HCT116 (cell line): ENCODE measurements at places on chromosomes 6 and 20. TPM values are rescaled to one million over a fixed set of nuclear protein-coding genes. Genes with fewer than 3 reads are reported as not detected.

- H3K4me1 ChIP-seq, result no peaks in the 10 kb centered on the region
- no peak overlapping the region for H3K27ac ChIP-seq
- H3K4me3 ChIP-seq, result no peak overlapping the region
- DNase-seq, result peak; percentile 8
Observed at GRCh38 chr20:43187476-43188233, 2.1 kb downstream of the PTPRT start.

Gene DZANK1
- total RNA-seq, result 1.7 TPM

DNA sequence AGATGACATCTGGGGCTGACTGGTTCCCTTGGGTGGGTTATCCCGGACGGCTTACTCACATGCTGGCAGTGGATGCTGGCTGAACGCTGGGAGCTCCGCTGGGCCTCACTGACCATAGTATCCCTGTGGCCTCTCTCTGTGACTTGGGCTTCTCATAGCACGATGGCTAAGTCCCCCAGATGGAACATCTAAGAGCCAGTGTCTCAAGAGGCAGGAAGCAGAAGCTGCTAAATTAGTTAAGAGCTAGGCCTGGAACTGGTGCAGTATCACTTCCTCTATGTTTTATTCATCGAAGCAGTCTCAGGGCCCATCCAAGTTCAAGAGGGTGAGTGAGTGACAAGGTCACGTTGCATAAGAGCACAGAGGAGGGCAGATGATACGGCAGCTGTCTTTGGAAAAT lies 116.5 kb upstream of the LAMP5 start:
- H3K27me3 ChIP-seq, result no peaks in the 10 kb centered on the region
- no peak overlapping the region for H3K27ac ChIP-seq
- H3K4me3 ChIP-seq, result no peak overlapping the region
- no peaks in the 10 kb centered on the region for H3K4me1 ChIP-seq
- no peaks in the 10 kb centered on the region for H3K36me3 ChIP-seq

- no peak overlapping the region for H3K4me3 ChIP-seq
- no peak for DNase-seq
- no peaks in the 10 kb centered on the region for H3K4me1 ChIP-seq
- H3K27ac ChIP-seq, result no peak overlapping the region
Observed at GRCh38 chr6:167801263-167801662, 25.4 kb upstream of the AFDN start.

DNA sequence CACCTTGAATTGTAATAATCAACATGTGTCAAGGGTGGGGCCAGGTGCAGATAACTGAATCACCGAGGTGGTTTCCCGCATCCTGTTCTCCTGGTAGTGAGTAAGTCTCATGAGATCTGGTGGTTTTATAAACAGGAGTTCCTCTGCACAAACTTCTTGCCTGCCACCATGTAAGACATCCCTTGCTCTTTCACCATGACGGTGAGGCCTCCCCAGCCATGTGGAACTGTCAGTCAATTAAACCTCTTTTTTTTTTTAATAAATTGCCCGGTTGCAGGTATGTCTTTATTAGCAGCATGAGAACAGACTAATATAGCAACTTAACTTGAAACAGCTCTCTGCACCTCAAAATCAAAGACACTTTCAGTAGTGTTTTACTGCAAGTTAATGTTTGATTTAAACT lies 121.6 kb downstream of the OGFRL1 start:
- no peaks in the 10 kb centered on the region for H3K36me3 ChIP-seq
- H3K27ac ChIP-seq, result no peak overlapping the region
- H3K4me3 ChIP-seq, result no peak overlapping the region

DNA sequence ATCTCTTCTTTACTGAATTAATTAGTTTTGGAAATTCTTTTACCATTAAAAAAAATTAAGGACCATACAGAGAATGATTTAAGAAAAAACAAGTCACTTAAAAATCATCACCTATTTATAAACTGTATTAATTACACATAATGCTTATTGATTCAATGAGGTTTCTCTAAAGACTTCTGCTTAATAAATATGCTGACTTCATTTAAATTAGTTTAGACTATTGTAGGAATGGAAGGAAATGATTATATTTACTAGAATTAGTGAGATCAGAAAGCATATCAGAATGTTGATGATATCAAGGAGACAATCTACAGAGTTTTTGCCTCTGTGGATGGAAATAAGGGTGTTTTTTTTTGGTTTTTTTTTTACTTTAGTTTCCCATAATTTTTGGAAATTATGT lies 34.6 kb upstream of the SMIM28 start:
- no peaks in the 10 kb centered on the region for H3K36me3 ChIP-seq
- H3K4me3 ChIP-seq, result no peak overlapping the region
- no peaks in the 10 kb centered on the region for H3K27me3 ChIP-seq
- no peak for DNase-seq

- no peak overlapping the region for H3K27ac ChIP-seq
- H3K4me3 ChIP-seq, result no peak overlapping the region
- no peak for DNase-seq
- H3K27me3 ChIP-seq, result no peaks in the 10 kb centered on the region
- H3K4me1 ChIP-seq, result no peaks in the 10 kb centered on the region
Observed at GRCh38 chr6:67045076-67045475, 1338.0 kb upstream of the EYS start.

DNA sequence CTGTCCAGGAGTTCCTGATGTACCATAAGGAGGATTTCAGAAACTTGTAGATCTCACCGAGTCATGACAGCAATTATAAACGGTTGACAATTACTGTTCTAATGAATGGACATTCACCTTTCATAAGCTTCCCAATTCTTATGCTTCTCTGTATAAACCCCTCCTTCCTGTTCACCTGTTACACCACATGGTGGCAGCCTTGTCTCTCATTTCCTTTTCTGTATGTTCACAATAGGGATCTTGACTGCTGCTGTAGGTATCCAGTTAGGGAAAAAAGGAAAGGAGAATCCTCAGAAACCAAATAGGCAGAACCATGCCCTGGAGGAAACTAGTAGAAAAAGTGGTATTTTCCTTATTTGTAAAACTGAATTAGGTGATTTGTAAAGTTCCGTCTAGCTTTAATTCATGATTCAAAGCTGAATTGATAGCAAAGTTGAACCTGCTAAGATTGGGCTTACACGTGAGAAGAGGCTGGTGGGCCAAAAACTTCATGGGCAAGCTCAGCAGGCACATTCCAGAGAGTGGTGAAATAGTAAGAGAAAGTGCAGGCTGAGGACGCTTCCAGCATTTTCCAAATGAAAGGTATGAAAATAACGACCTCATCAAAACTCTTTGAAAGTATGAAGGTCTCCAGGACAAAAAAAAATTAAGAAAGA lies 29.0 kb upstream of the TBPL1 start:
- 0 out of 2 replicates have a peak, but pooled peaks cover 3% of the 10 kb centered on the region for H3K4me1 ChIP-seq
- H3K36me3 ChIP-seq, result no peaks in the 10 kb centered on the region
- H3K27ac ChIP-seq, result no peak overlapping the region
- H3K27me3 ChIP-seq, result no peaks in the 10 kb centered on the region

GRCh38 chr6:161435748-161436070 lies 161.8 kb upstream of the AGPAT4 start:
- no peak overlapping the region for H3K4me3 ChIP-seq
- DNase-seq, result no peak
- H3K4me1 ChIP-seq, result peaks cover 34% of the 10 kb centered on the region
- no peaks in the 10 kb centered on the region for H3K27me3 ChIP-seq

DNA sequence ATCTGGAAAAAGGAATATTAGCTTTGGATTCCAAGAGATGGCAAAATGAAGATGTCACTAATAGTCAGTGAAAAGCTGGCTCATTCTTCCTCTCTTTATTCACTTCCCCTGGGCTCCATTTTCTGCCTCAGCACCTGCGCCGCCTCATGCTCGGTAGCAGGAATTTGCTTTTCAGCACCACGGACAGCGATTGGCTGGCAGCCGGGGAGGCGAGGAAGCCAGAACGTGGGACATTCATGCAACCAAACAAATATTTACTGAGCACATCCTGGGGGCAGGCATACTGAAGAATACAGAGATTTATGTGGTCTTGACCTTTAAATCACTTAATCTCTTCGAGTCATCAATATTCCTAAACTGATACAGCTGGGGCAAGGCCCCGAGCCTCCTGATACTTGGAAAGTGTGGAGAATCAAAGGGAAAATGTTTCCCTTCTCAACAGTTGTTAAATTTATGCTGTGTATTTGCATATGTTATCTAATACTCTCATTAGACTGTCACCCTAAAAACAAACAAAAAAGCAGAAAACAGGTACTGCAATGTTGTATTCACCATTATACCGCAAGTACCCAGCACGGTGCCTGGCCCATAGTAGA lies 12.1 kb upstream of the PDYN start:
- H3K36me3 ChIP-seq, result no peaks in the 10 kb centered on the region
- DNase-seq, result peak; percentile 15
- H3K4me3 ChIP-seq, result no peak overlapping the region
- H3K4me1 ChIP-seq, result no peaks in the 10 kb centered on the region
- peaks cover 69% of the 10 kb centered on the region for H3K27me3 ChIP-seq

- H3K27me3 ChIP-seq, result no peaks in the 10 kb centered on the region
- H3K36me3 ChIP-seq, result no peaks in the 10 kb centered on the region
- no peak for DNase-seq
- no peak overlapping the region for H3K4me3 ChIP-seq
- H3K27ac ChIP-seq, result no peak overlapping the region
Observed at GRCh38 chr20:22214296-22214695, 370.1 kb downstream of the FOXA2 start.

- DNase-seq, result no peak
- no peaks in the 10 kb centered on the region for H3K4me1 ChIP-seq
- H3K27me3 ChIP-seq, result no peaks in the 10 kb centered on the region
- H3K27ac ChIP-seq, result no peak overlapping the region
- no peak overlapping the region for H3K4me3 ChIP-seq
Observed at GRCh38 chr20:17635332-17636244, 46.5 kb downstream of the RRBP1 start.

DNA sequence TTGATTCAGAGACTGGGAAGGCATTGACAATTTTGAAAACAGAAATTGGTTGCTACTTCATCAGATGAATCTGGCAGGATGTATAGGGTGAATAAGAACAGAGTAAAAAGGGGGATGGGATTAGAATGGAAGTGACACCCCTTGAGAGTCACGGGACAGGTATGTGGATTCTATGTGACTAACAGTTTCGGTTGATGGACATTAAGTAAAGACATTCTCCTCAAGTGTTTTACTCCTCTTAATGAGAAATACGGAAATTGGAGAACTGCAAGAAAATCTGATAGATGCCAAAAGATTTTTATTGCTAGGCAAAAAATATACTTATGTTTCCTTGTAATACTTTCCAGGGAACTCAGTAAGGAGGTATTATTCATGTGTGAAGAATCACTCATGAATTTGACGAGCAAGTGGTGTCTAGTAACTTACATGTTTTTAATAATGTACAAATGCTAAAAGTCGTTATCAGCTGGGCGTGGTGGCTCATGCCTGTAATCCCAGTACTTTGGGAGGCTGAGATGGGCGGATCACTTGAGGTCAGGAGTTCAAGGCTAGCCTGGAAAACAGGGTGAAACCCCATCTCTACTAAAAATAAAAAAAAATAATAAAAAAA lies 135.8 kb downstream of the KIF16B start:
- no peaks in the 10 kb centered on the region for H3K4me1 ChIP-seq
- no peak overlapping the region for H3K4me3 ChIP-seq
- no peak overlapping the region for H3K27ac ChIP-seq
- no peak for DNase-seq
- no peaks in the 10 kb centered on the region for H3K27me3 ChIP-seq

DNA sequence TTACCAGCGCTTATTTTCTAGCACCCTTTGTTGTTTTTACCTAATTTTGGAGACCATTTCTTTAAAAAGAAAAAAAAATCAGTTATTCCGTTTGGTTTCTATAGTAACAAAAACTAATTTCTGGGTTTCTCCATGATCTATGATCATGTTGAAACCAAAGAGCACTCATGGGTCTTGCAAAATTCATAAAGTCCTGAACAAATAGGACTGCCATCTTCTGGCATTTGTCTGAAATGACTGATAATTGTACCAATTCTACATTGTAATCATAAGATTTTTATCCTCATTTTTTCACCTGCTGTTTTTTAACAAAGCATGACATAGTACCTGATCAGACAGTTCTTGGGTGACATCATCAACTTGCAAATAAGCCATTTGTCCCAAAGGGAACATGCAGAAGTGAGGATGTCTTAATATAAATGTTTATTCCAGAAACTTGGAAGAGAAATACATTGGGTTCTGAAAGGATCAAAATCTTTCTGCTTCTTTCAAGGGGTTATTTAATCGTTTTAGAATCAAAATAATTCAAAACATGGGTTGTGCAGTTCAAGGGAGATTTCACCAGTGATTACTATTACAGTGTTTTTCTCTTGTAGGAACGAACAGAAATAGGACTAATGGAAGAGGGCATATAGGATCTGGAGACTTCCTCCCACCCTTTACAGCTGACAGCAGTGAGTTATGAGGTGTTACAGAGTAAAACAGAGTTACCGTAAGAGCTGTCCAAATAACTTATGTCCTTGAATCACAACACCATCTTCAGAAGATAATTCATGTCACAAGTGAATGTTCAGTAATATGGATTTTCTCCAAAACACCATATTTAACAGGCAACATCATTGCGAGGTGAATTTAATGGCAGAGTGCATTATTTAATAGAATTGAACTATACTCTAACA lies 87.1 kb upstream of the GJE1 start:
- peak; percentile 12 for DNase-seq
- H3K4me3 ChIP-seq, result no peak overlapping the region
- H3K36me3 ChIP-seq, result no peaks in the 10 kb centered on the region
- H3K27me3 ChIP-seq, result no peaks in the 10 kb centered on the region

Gene BCL2L1
- 226 TPM for total RNA-seq

DNA sequence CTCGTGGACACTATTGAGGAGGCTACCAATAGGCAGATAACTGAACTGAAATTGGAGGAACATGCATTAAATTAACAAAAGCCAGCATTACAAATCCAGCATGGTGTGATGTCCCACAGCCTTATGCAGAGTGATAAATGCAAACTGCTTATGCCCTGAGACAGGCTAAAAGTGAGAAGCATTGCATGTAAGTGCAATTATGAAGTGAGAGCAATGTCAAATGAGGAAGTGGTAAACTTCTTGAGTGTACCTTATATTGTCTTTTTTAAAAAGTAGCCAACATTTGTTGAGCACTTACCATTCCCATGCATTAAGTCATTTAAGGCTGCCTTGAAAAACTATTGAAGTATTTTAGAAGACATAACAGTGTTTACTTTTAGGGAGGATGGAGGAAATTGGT lies 212.2 kb downstream of the TBC1D7 start:
- no peak overlapping the region for H3K4me3 ChIP-seq
- no peaks in the 10 kb centered on the region for H3K36me3 ChIP-seq
- H3K27me3 ChIP-seq, result peaks cover 60% of the 10 kb centered on the region
- no peaks in the 10 kb centered on the region for H3K4me1 ChIP-seq
- H3K27ac ChIP-seq, result no peak overlapping the region

DNA sequence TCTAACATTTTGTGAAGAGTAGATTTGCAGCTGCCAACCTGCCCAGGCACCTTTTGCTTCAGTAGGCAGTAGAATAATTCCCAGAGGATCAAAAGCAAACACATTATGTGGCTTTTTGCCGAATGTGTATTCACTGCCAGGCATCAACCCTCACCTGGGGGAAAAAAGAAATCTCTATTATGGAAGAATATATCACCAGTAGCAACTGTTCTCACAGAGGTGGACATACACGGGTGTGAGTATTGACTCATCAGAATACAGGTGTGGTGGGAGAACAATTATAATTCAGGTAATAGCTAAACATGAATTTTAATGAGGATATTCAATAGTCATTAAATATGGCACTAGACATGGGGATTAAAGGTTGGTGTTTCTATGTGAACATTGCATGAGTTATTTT lies 910.7 kb downstream of the TFAP2A start:
- no peak overlapping the region for H3K4me3 ChIP-seq
- H3K27me3 ChIP-seq, result no peaks in the 10 kb centered on the region
- no peak overlapping the region for H3K27ac ChIP-seq
- DNase-seq, result no peak
- no peaks in the 10 kb centered on the region for H3K36me3 ChIP-seq
